Naive thymus-derived CD4-positive, alpha-beta T cell (primary cell): ENCODE measurements at places on chromosomes 6 and 20. TPM values are rescaled to one million over a fixed set of nuclear protein-coding genes. Genes with fewer than 3 reads are reported as not detected.
A peak's percentile ranks its signal among the peaks of the same experiment; 100 is the strongest.

DNA sequence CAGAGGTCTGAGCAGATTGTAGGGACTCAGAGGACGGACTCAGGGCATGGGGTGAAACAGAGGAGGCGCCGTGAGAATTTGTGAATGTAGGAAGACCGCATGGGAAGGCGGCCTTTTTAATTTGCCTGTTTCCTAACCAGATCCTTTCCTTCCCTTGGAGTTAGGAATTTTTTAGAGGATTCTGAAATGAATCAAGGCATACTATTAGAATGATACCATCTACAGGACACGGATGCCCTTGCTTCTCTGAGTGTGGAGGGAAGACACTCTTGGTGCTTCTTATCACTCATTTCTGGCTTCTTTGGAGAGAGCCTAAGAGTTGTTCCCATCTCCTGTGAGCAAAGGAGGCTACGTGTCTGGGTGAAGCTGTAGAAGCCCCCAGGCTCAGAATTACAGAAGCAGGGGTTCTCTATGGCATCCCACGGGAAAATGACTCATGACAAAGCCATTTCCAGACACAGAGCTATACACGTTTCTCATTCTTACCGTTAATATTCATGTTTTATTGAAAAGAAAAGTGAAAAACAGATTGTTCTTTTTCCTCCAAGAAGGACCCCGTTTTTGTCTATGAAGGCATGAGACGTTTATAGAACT is 148.5 kb downstream of the EDN3 start:
- H3K27ac ChIP-seq: no peak overlapping the region
- DNase-seq: no peak
- H3K36me3 ChIP-seq: no peaks in the 10 kb centered on the region
- no peaks in the 10 kb centered on the region for H3K4me1 ChIP-seq

The RRAGD gene
- total RNA-seq: 7.3 TPM

The TAGAP gene
- 222 TPM for total RNA-seq

DNA sequence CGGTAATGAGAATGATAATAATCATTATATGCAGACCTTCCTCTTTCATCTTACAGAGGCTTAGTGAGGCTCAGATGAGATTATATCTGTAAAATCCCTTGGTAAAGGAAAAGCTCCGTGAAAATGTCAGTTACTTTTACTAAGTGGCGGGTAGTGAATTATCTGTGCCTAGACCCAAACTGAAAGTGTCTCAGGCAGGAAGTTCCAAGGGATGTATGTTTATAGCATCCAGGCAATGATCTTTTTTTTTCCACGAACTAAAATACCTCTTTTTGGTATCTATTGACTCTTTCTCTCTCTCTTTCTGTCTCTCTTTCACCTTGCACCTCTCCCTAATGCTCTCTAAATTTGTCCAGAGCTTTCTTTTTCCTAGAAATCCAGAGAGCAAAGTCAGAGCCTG is 5.0 kb downstream of the TCF21 start:
- no peak for DNase-seq
- H3K4me3 ChIP-seq: no peak overlapping the region
- no peak overlapping the region for H3K27ac ChIP-seq
- H3K4me1 ChIP-seq: peaks cover 9% of the 10 kb centered on the region
- peaks cover 33% of the 10 kb centered on the region for H3K27me3 ChIP-seq

- DNase-seq: peak; percentile 87
- H3K27me3 ChIP-seq: no peaks in the 10 kb centered on the region
- H3K27ac ChIP-seq: peak within 1 kb of the TSS; percentile 99
Measured at GRCh38 chr6:111482959-111483735, at the start of gene REV3L. Gene REV3L, minus strand, starts transcription at chr6:111483218. Its CDS starts 330 bp downstream, at chr6:111482888.

DNA sequence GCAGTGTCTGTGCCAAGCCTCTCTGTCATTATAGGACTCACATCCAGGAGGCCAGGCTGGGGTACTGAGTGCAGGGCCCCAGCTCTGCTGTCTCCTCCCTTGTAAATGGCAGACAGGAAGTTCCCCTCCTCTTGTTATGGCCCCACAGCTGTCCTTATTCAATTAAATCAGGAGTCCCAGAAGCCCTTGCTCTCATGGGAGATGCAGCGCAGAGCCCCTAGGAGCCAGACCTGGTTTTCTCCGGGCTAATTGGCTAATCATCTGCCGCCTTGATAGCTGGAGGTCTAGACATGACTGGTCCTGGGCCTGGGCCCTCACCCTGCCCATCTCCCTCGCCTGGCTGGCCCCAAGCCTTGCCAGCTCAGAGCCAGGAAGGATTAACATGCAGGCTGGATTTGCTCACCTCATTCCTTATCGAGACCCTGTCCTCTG is 172.0 kb downstream of the VEGFA start:
- no peaks in the 10 kb centered on the region for H3K36me3 ChIP-seq
- no peak overlapping the region for H3K27ac ChIP-seq
- DNase-seq: no peak
- H3K4me1 ChIP-seq: no peaks in the 10 kb centered on the region

The TMEM242 gene
- total RNA-seq: 12.5 TPM

The FAM209B gene
- 1.3 and 1.9 TPM in 2 replicates for total RNA-seq

DNA sequence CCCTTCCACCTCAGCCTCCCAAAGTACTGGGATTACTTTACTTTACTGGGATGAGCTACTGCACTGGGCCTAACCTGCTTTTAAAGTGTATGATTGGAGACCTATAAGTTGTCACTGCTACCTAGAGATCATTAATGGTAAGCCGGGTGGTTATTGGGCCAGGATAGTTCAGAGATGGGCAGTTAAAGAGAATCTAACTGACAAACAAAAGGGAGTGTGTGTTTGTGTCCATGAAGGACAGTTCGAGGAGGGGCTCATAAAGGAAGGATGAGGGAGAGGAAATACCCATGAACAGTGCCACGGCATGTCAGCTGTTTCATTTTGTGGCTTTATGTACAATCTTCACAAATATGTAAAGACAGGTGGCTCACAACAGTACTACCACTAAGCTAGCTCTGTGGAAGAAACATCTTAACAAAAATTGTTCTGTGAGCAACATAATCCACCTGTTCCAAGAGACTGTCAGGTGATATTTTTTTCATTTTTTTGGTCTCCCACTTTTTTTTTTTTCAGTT is 69.7 kb upstream of the FAM8A1 start:
- no peaks in the 10 kb centered on the region for H3K36me3 ChIP-seq
- no peak overlapping the region for H3K4me3 ChIP-seq
- no peak overlapping the region for H3K27ac ChIP-seq
- no peak for DNase-seq
- no peaks in the 10 kb centered on the region for H3K4me1 ChIP-seq

GRCh38 chr6:161011492-161012480 is 20.2 kb downstream of the MAP3K4 start:
- no peaks in the 10 kb centered on the region for H3K36me3 ChIP-seq
- no peaks in the 10 kb centered on the region for H3K27me3 ChIP-seq
- no peak overlapping the region for H3K4me3 ChIP-seq
- no peak for DNase-seq
- H3K4me1 ChIP-seq: no peaks in the 10 kb centered on the region
- no peak overlapping the region for H3K27ac ChIP-seq

The LINC00237 gene
- not detected for total RNA-seq

The ESF1 gene
- total RNA-seq: 16.9 and 17.0 TPM in 2 replicates

GRCh38 chr6:6479785-6480184 is 108.7 kb upstream of the LY86 start:
- peaks cover 2% of the 10 kb centered on the region for H3K27me3 ChIP-seq
- H3K36me3 ChIP-seq: no peaks in the 10 kb centered on the region
- H3K4me3 ChIP-seq: no peak overlapping the region
- no peak overlapping the region for H3K27ac ChIP-seq
- no peaks in the 10 kb centered on the region for H3K4me1 ChIP-seq

GRCh38 chr20:10387686-10388085 is 46.3 kb downstream of the MKKS start:
- H3K4me1 ChIP-seq: no peaks in the 10 kb centered on the region
- H3K36me3 ChIP-seq: no peaks in the 10 kb centered on the region
- DNase-seq: no peak
- H3K27me3 ChIP-seq: no peaks in the 10 kb centered on the region
- H3K27ac ChIP-seq: no peak overlapping the region

- H3K27me3 ChIP-seq: no peaks in the 10 kb centered on the region
- no peak overlapping the region for H3K4me3 ChIP-seq
- H3K4me1 ChIP-seq: no peaks in the 10 kb centered on the region
Measured at GRCh38 chr6:164947164-164947563, 362.2 kb downstream of the C6orf118 start.

DNA sequence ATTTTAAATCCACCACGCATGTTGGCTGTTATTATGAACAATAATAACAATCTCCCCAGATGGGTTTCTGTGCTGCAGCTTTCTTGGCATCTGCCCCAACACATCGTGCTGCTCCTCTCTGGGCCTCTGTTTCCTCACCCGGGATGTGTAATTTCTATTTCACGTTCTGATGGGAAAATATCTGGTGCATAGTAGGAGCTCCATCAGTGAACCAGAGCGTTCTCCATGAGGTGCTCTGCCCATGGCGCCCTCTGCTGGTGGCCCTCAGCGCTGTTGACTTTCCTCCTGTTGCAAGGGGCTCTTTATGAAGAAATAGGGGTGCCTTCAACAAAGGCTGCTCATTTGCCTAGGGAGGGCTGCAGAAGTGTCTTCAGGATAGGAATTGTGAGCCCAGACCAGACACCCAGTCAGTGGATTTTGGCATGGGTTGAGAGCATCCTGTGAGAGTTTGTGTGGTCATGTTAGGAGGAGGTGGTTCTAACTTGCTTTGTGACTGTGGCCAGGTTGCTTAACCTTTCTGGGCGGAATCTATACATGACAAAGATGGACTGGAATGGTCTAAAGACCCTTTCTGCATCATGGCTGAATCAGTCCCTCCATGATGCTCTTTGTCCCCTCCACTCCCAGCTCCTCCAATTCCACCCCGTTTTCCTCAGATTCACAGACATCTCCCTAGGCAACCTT is 8.1 kb downstream of the SCRT2 start:
- no peaks in the 10 kb centered on the region for H3K36me3 ChIP-seq
- H3K4me3 ChIP-seq: no peak overlapping the region
- no peaks in the 10 kb centered on the region for H3K4me1 ChIP-seq
- DNase-seq: peak; percentile 21
- no peak overlapping the region for H3K27ac ChIP-seq
